Foreskin fibroblast (primary cell): ENCODE measurements at places on chromosomes 2 and 18.

DNA sequence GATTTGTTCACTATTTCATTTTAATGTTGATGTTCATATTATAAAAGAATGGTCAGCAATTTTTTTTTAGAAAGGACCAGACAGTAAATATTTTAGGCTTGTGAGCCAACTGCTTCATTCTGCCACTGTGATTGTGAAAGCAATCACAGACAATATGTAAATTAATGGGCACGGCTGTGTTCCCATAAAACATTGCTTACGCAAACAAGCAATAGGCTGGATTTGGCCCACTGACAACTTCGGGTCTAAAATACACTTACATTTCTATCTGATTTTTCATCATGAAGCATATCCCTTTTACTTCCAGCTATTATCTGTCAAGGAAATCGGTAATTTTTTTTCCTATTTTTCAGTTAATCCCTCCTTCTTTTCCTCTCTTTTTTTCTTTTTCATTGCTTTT is 182.2 kb upstream of the CDH2 start:
- DNase-seq: no peak

DNA sequence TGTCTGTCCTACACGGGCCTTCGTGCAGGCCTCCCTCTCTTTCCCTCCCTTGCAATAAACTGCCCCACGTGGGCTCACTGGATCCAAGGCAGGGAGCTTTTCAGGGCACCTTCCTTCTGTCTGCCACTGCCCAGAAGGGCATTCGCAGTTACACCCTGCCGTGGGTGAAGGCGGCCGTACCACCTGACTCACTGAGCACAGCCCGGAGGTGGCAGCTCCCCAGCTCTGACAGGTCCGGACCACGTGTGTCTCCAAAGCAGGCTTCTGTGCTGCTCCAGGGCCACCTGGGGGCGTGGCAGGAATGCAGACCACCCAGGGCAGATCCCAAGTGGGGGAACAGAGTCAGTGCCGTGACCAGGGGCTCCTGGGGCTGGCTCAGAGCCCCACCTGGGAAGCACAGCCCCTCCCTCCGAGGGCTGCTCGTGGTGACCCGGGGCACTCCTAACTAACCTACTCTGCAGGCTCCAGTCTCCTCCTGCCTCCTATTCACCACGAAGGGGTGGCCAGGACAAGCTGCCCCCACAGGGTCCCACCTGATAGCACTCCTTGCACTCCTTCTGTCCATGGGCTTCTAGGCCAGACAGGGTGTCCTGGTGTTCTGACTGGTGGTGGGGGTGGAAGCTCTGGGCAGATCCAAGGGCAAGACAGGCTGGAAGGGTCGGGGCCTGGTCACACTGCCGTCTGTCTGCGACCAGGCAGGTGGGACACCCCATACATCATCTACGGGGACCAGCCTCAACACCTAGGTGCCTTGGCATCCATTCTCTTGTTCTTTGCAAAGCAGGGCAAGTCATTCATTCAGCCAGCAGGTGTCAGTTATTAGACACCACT is 9.7 kb downstream of the SNED1 start:
- no peak for DNase-seq

DNA sequence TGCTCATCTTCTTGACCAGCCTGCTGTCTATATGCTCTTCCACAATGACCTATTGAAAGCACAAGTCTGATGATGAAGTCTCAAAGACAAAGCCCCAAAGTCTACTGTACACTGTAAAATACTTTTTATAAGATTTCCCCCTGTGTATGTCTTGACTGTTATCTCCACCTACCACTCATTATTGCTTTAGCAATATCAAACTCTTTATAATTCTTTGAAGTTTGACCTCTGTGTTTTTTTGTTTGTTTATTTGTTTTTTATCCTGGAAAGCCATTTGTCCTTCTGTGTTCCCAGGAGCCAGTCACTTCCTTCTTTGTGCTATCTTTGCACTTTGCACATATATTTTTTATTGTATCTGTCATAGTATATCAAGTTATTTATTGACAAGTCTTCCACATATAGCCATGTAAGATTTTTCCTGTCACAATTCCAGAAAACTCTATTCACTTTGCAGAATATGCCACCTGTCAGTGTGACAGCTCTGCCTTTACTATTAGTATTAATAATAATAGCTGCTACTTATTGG is 66.3 kb downstream of the RND3 start:
- DNase-seq: no peak

GRCh38 chr2:149180226-149180875 is 141.9 kb downstream of the LYPD6B start:
- DNase-seq: no peak

GRCh38 chr2:154686162-154686561 is 12.3 kb upstream of the KCNJ3 start:
- DNase-seq: no peak

DNA sequence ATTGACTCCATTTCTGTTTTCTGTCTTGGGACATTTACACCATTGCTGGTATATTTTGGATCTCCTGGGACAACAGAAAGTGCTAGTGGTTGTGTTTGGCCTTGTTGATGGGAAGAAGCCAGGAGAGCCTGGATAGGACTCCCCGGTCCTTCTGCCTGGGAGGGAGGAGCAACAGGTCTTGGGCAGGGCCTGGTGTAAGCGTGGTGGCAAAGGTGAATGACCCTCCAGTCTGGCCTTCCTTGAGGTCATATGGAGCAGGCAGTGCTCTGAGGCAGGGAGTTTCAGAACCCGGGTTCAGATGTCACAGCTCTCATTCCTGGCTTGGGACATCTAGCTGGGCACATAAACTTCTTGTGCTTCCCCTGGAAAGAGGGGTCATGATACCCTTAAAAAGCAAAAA is 56.0 kb upstream of the RBM44 start:
- no peak for DNase-seq

DNA sequence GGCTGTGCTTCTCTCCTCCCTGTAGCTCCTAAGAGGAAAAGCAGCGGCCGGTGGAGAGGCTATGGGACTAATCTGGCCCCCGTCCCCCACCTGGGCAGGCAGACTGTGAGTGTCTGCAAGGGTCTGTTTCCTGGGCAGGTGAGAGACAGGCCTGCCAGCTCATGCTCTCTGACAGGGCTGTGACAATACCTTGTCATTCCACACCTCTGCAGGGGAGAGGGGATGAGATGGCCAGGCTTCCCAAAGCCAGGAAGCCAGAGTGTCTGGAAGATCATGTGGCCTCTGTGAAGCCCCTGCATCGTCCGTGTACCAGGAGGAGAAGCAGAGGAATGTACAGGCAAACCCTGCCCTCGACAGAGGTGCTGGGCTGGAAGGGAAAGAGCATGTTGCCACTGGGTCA is 142.5 kb upstream of the GATA6 start:
- no peak for DNase-seq

- DNase-seq: no peak
Observed at GRCh38 chr2:57987835-57988573, 58.6 kb upstream of the VRK2 start.

DNA sequence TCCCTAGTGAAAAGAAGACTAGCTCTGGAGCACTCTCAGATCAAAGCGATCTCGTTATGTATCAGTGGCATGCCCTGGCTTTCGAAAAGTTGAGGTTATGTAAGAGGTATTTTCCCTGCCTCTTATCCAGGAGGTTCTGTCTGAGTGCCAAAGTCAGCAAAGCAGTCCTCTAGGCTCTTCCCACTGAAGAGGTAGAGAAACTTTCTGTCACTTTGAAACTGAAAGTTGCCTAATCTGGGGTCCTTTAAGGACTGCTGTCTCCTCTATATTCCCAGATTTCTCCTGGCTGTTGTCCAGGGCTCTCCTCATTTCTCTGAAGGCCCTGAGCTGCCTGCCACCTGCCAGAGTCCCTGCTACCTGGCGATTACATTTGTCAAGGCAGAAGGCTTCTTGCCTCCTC is 96.3 kb downstream of the B3GNT2 start:
- DNase-seq: no peak

DNA sequence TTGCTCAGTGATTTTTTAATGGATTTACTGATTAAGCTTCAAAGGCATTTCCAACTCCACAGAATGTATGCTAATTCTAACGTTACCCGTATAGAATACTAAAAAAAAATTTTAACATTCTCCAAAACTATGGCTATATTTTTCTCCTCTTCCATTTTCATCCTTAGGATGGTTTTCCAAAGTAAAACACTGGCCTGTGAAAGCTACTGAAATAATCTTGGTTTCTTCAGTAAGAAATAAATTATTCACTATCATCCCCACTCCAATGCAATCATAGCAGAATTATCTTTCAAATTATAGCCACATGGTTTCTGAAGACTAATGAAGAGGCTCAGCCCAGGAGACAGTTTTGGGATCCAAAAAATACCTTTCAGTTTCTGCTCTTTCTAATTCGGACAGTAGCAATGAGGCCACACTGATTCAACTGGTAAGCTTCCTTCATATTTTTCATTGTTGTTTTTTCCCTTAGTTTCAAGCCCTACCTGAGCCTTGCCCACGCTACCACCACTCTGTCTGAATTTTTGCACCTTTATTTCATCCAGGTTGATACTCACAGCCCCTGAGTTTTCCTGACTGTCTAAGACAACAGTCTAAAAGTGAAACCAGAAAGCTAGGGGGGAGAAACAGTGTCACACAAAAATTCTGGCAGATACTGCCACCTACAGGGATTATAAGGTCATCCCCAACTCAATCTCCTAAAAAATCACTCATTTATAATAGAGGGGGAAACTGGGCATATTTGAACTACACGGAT is 887.9 kb downstream of the NRXN1 start:
- peak; percentile 2 for DNase-seq

GRCh38 chr2:223944166-223944702 is 901 bp downstream of the WDFY1 start:
- DNase-seq: no peak
